ENCODE measurements at places on chromosomes 13 and 19.

- no peak for DNase-seq
Observed at GRCh38 chr13:110183910-110184309, 123.0 kb downstream of the COL4A1 start.

- no peak for DNase-seq
Observed at GRCh38 chr13:110379905-110380341, 72.8 kb downstream of the COL4A2 start.

- DNase-seq = peak; percentile 95
Observed at GRCh38 chr19:4723595-4724514, at the start of gene DPP9. TSS of gene DPP9 (minus strand) at chr19:4723842. CDS start at chr19:4719906, 3,936 bp downstream.

GRCh38 chr19:50447750-50448149 is 15.1 kb downstream of the MYBPC2 start:
- DNase-seq = no peak

- DNase-seq = no peak
Observed at GRCh38 chr13:46229251-46229650, 17.5 kb downstream of the LRRC63 start.

GRCh38 chr13:106690779-106691178 is 122.8 kb upstream of the ARGLU1 start:
- no peak for DNase-seq

GRCh38 chr13:75399879-75400217 is 82.1 kb downstream of the TBC1D4 start:
- no peak for DNase-seq

DNA sequence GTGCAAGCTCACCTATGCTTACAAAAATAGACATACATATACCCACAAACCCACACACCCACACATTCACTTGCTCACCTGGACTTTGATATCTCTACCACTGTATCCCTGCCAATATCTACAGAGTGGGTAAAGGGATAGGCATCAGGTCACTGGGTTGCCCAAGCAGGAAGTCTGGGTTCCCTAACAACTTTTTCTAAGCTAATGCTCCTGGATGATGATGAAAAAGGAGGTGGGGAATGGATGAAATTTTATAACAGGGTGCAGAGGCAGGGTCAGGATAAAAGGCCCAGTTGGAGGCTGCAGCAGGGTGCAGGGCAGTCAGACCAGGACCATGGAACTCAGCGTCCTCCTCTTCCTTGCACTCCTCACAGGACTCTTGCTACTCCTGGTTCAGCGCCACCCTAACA is at the start of gene CYP2B6:
Gene CYP2B6, plus strand, starts transcription at position 311 of the 410 bp plus-strand sequence. Its CDS starts 24 bp downstream, at position 335.
- DNase-seq = no peak

DNA sequence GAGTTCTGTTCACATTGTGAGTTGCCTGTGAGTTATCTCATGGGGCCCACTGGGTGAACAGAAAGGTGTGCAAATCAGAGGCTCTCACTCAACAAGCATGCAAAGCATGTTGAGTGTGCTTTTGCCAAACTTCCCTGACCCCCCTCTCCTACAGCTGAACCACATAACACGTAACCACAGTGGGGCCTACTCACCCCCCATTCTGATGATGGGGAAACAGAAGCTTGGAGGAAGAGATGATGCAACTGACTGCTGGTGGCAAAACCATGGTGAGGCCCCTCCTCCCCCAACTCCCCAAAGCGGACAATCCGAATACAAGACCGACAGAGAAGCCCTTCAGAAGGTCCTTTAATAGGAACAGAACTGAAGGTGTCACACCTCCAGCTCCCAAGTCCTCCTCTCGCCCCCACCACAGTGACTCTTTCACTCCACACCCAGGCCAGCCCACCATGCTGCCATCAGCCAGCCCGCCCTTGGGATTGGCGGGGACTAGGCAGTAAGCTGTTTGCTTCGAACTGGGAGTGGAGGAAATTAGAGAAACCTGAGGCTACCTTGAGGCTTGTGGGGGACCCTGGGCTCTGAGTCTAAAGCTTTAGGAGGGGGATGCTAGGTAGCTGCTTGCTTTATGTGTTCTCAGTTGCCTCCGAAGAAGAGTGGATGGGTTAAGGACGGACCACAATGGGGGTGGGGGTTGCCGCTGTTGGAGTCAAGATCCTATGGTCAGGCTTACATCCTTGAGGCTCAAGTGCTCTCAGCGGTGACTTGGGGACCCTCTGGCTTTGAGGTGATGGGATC is 3.8 kb downstream of the ZNF784 start:
- no peak for DNase-seq

- DNase-seq = peak; percentile 31
Observed at GRCh38 chr19:58021541-58022282, 12.1 kb upstream of the ZSCAN1 start.

- DNase-seq = no peak
Observed at GRCh38 chr13:84192125-84192524, 309.9 kb upstream of the SLITRK1 start.

DNA sequence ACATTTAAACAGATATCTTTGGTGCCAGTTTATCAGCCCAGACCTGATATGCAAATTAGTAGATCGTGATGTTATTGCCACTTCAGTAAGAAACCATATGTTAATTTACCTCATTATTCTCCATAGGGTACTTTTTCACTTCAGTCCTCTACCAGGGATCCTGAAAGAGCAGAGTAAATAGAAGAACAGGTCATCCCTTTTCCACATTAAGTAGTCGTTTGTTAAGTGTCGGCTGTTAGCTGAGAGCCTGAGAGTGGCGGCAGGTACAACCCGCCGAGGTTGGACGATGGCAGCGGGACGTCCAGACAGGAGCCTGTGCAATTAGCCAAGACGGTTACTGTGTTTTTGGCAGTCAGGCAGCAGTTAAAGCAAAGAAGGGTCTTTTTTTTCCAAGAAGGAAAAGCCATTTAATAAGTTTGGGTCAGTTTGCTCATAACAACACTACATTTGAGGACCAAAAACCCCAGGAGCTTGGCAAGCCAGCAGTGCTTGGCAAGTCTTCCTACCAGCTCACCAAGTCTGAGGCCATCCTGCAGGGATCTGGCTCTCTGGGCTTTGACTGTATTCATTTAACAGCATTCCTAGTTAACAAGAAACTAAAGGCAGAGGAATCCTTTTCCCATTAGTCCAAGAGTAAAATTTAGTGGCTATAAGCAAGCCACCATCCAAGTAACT is 231.8 kb downstream of the SHISA2 start:
- DNase-seq = no peak

DNA sequence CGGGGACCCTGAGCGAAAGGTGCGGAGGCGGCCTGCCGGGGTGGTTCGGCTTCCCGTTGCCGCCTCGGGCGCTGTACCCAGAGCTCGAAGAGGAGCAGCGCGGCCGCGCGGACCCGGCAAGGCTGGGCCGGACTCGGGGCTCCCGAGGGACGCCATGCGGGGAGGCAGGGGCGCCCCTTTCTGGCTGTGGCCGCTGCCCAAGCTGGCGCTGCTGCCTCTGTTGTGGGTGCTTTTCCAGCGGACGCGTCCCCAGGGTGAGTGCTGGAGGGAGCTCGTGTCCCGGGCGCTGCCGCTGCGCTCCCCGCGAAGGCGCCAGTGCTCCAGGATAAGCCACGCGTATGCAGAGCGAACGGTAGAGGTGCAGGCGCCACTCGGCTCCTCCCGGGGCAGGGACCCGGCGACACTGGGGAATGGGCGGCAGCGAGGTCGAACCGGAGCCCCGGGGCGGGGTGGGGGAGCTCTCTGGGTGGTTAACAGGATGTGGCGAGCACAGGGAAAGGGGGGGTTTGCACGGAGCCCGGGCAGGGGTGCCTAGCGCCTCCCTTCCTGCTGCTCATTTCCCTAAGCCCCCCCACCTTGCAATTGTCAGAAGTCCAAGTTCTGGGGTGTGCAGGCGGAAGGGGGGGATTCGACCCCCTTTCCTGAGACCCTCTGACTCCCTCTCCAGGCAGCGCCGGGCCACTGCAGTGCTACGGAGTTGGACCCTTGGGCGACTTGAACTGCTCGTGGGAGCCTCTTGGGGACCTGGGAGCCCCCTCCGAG is at the start of gene IL27RA:
Gene IL27RA, plus strand, starts transcription at position 44 of the 762 bp plus-strand sequence. Its CDS starts 111 bp downstream, at position 155.
- DNase-seq = peak; percentile 57

- no peak for DNase-seq
Observed at GRCh38 chr19:48991873-48992580, 1.1 kb downstream of the GYS1 start.

DNA sequence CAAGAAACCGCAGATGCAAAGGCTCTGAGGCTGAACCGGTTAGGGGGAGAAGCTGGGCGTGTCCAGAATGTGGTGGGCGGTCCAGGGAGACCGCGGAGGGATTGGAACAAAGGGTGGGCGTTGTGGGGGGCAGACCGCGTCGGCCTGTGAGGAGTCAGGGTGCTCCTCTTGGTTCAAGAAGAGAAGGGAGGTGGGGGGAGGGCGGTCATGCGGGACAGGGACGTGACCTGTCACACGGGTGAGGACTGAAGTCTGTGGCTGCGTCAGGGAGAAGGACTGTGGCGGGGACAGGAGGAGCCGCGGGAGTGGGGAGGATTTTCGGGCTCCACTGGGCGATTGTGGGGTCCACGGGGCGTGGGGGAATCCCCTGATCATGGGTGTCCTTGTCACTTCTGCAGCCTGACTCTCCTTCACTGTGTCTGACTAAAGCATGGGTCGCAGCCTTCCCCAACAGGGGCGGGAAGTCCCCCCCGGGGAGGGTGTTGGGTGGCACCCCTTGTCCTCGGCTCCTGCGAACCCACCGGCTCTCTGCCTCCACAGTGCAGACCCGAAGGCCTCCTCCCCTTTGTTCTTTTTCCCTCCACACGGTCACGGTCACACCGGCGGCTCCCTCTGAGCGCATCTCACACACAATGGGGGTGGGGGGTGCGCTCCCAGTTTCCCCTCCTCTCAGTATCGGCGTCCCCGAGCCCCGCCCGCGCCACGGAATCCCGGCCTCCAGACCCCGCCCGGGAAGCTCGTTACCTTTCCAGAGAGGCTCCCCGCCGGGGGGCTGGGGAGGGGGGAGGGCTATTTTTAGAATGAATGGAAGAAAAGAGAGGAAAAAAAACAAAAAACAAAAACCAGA is 16.4 kb upstream of the KCNN1 start:
- no peak for DNase-seq

DNA sequence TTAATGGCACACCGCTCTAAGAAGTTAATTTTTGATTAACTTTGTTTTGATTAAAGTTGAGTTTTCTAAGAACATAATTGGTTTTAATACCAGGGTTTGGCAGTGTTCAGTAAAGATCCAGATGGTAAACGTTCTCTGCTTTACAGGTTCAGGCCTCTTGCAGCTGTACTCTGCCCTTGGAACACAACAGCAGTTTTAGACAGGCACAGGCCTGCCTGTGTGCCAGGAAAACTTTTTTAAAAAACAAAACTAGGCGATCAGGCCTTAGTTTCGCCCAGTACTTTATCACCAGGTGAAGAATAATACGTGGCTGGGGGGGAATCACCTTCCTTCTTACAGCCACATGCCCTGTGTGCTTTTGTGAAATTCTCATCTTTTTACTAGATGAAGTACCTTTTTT is 38.0 kb upstream of the TEX29 start:
- no peak for DNase-seq

DNA sequence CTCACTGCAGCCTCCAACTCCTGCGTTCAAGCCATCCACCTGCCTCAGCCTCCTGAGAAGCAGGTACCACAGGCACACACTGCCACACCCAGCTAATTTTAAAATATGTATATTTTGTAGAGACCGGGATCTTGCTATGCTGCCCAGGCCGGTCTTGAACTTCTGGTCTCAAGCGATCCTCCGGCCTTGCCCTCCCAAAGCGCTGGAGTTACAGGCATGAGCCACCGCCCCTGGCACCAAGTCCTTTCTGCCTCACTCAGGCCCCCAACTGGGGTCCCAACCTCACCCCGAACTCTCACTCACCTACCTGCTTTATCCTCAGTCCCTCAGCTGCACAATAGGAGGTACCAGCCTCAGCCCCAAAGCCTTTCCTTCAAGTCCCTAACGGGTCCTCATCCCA is 635 bp upstream of the COL5A3 start:
- no peak for DNase-seq

- DNase-seq = no peak
Observed at GRCh38 chr19:7701049-7701653, 780 bp downstream of the FCER2 start.

DNA sequence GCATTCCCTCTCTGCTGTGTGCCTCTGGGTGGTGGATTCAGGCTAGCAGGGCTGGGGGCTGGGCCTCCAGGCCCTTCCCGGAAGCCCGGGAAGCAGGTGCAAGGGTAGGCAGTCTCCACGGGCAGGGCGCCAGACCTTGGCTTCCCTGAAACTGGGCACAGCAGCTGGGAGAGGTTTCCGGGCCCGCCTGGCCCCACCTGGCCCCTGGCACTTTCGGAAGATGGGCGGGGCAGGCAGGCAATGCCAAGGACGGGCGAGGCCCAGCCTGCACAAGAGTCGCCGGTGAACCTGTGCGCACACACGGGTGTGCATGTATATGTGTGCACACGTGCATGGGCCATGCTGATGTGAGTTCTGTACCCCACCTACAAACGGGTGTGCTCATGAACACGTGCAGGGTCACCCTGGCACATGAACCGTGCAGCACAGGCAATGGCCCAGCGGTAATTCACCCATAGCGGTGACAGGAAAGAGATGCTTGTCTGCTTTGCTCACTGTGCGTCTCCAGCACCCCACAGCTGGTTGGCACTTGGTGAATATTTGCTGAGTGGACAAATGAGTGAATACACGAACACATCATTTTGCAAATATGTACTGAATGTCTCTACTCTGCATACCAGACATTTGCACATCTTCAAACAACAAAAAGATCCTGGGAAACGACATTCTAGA is 15.3 kb downstream of the GADD45B start:
- no peak for DNase-seq

- no peak for DNase-seq
Observed at GRCh38 chr13:40155201-40155600, 499.7 kb downstream of the COG6 start.

DNA sequence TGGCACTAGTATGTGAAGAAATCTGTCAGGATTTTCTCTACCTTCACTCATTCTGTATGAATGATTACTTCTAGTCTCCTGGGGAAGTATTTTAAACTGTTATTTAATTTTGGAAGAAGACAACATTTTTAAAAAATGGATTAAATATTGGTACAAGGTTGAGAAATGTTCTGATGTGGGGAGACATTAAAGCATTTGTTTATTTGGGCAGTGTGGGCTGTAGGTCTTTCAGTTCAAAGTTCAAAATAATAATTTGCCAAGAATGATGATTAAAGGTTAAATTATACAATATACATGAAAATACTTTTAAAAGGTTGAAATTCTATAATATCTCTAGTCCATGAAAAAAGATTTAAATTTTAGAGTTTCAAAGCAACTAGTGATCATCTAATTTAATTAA is 194.7 kb downstream of the NHLRC3 start:
- no peak for DNase-seq

DNA sequence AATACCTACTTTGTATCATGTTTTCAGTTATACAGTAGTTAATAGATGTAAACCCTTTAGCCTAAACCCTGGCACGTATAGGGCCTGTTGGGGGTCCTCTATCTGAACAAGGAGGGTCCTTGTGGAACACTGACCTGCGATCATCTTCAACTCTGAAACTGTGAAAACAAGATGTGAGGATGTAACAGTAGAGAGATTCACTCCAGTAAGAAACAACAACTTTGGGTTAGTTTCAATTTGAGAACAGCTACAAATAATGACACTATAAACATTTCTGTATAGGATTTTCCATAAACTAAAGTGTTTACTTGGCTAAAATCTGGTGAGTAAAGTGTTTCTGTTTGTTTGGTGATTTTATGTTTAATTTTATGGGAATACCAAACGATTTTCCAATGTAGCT is 2.1 kb downstream of the CLC start:
- DNase-seq = no peak

- no peak for DNase-seq
Observed at GRCh38 chr13:48551329-48551728, 18.4 kb upstream of the RCBTB2 start.

All from NCI-H1930 (cell line).